ENCODE measurements at places on chromosomes 3 and 15. TPM values are rescaled to one million over a fixed set of nuclear protein-coding genes. Genes with fewer than 3 reads are reported as not detected.

DNA sequence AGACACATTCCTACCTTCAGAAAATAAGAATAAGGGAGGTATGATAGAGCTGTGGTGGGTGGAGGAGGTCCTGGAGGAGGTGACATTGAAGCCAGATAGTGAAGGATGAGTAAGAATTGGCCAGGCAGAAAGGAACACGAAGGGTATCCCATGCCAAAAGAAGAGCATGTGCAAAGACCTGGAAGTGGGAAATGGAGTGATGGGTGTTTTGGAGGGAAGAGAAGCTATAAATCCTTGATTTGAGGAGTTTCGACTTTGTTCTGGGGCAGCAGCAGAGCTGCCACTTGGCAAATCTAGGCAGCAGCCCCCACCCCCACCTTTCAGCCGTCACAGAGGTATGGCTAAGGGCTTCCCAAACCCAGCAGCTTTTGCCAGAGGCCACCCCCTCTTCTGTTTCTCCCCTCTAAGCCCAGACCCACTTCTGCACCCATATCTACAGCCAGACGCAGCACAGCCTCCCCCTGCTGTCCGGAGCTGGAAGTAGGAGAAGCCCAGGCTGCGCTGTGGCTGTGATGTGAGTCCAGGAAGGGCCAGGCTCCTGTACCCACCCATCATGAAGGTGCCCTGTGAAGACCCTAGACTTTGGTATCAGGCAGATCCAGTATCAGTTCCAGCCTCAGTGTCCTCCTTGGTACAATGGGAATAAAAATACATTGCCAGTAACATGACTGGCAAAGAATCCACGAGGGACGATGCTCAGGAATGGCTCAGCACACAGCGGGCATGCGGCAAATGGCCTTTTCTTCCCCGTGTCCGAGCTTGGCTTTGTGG, 188.7 kb upstream of the LINGO1 start:
- no peaks in the 10 kb centered on the region for H3K36me3 ChIP-seq
- no peaks in the 10 kb centered on the region for H3K4me1 ChIP-seq
- H3K4me3 ChIP-seq = no peak overlapping the region
- no peak for DNase-seq
- H3K27me3 ChIP-seq = no peaks in the 10 kb centered on the region

- peak; percentile 32 for DNase-seq
- H3K27ac ChIP-seq = no peak overlapping the region
- no peak overlapping the region for H3K4me3 ChIP-seq
Measured at GRCh38 chr15:68666812-68667450, 88.1 kb downstream of the CORO2B start.

GRCh38 chr3:151037746-151038477, 47.6 kb upstream of the MED12L start:
- no peak overlapping the region for H3K27ac ChIP-seq
- no peaks in the 10 kb centered on the region for H3K36me3 ChIP-seq
- H3K4me1 ChIP-seq = no peaks in the 10 kb centered on the region

DNA sequence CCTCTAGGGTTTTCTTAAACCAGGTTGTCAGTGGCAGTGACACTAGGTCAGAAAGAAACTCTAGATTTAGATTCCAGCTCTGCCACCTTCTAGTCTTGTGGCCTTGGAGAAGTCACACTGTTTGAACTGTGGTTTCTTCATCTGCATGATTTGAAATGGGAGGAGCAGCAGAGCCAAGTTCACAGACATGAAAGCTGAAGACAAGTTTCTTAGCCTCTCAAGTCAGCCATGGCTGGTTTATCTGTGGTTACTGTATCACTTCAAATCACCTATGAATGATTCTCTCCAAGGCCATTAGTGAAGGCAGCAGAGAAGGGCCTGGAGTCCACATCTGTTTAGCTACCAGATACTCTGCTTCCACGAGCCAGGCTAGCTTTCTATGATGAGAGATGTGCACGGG, 15.6 kb downstream of the CLEC3B start:
- no peaks in the 10 kb centered on the region for H3K4me1 ChIP-seq
- no peaks in the 10 kb centered on the region for H3K36me3 ChIP-seq
- no peaks in the 10 kb centered on the region for H3K27me3 ChIP-seq
- no peak for DNase-seq
- no peak overlapping the region for H3K4me3 ChIP-seq

GRCh38 chr3:63874769-63875168, 11.1 kb downstream of the ATXN7 start:
- no peaks in the 10 kb centered on the region for H3K27me3 ChIP-seq
- no peak overlapping the region for H3K4me3 ChIP-seq
- no peaks in the 10 kb centered on the region for H3K36me3 ChIP-seq
- peaks cover 14% of the 10 kb centered on the region for H3K4me1 ChIP-seq
- no peak for DNase-seq

GRCh38 chr3:61858054-61858453, 296.7 kb downstream of the PTPRG start:
- no peak for DNase-seq
- no peaks in the 10 kb centered on the region for H3K27me3 ChIP-seq
- no peak overlapping the region for H3K27ac ChIP-seq
- H3K36me3 ChIP-seq = no peaks in the 10 kb centered on the region
- no peak overlapping the region for H3K4me3 ChIP-seq
- H3K4me1 ChIP-seq = peaks cover 8% of the 10 kb centered on the region

ITIH4 gene
- 88.7 TPM for total RNA-seq

DNA sequence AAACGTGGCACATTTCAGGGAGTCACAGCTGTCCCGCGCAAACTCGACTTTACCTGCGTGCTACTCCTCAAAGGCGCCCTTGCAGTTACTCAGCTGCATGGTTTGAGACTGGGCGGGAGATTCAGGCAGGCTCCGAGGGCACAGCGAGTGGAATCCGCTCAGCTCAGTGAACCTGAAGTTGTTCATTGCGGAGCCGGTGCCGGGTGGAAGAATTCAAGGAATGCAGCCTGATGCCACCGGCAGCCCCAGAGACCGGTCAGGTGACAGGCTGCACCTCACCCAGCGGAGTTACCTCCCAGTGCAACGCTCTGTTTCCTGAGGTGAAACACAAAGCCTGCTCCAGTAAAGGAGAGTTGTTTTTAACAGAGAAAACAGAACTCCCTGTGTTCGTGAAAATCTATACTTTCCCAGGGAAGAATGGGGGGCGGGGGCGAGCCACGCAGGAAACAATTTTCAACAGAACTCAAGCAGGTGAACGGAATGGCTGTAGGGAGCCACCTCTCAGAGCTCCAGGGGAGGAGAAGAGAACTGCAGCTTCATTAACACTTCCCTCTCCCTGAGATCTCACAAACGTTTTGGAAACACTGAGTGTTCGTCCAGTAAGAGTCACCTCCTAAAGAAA, 3.8 kb downstream of the VEPH1 start:
- peak overlapping the region; percentile 28 for H3K4me3 ChIP-seq
- no peaks in the 10 kb centered on the region for H3K27me3 ChIP-seq
- no peak overlapping the region for H3K27ac ChIP-seq
- peak; percentile 70 for DNase-seq

DNA sequence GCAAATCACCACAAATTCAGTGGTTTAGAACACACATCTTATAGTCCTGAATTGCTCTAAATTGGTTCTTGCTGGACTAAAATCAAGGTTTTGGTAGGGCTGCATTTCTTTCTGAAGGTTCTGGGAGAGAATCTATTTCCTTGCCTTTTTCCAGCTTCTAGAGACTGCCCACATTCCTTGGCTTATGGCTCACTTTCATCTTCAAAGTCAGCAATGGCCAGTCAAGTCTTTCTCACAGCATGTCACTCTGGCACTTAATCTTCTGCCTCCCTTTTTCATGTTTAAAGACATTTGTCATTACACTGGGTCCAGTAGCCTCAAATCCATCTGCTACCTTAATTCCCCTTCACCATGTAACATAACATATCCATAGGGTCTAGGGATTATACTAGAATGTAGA, 149.0 kb downstream of the NEK10 start:
- no peaks in the 10 kb centered on the region for H3K27me3 ChIP-seq
- no peak for DNase-seq
- H3K4me3 ChIP-seq = no peak overlapping the region
- H3K27ac ChIP-seq = no peak overlapping the region

- no peak overlapping the region for H3K27ac ChIP-seq
- no peaks in the 10 kb centered on the region for H3K27me3 ChIP-seq
- H3K4me3 ChIP-seq = no peak overlapping the region
- DNase-seq = no peak
Measured at GRCh38 chr3:133300102-133300501, 99.8 kb upstream of the BFSP2 start.

DNA sequence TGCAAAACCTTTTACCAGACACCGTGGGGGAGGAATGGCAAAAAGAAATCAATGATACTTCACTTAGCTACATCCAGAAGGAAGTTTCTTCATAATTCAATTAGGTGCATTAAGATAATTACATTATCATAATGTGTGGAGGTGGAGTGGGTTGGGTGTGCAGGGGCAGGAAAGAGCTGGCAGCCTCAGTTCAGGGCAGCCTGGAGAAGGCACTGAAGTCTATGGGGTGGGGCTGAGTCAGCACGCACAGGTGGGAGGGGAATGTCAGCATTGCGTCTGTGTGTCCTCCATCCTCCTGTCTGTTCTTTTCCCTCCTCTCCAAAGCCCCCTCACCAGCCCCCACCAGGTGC, 278.8 kb downstream of the GABRG3 start:
- H3K4me3 ChIP-seq = no peak overlapping the region
- no peaks in the 10 kb centered on the region for H3K27me3 ChIP-seq
- no peak for DNase-seq
- H3K36me3 ChIP-seq = no peaks in the 10 kb centered on the region
- H3K4me1 ChIP-seq = no peaks in the 10 kb centered on the region

NEK10 gene
- total RNA-seq = 1.2 TPM

GOLGA8S gene
- total RNA-seq = 0.52 TPM

GRCh38 chr3:65473736-65474135, 565.0 kb downstream of the MAGI1 start:
- no peaks in the 10 kb centered on the region for H3K27me3 ChIP-seq
- no peak for DNase-seq
- H3K36me3 ChIP-seq = no peaks in the 10 kb centered on the region
- H3K27ac ChIP-seq = no peak overlapping the region
- H3K4me3 ChIP-seq = no peak overlapping the region

GBE1 gene
- 64.0 TPM for total RNA-seq

- no peak overlapping the region for H3K4me3 ChIP-seq
- no peak for DNase-seq
- no peaks in the 10 kb centered on the region for H3K36me3 ChIP-seq
- no peaks in the 10 kb centered on the region for H3K27me3 ChIP-seq
- H3K4me1 ChIP-seq = no peaks in the 10 kb centered on the region
Measured at GRCh38 chr3:178560759-178561158, 24.5 kb downstream of the KCNMB2 start.

- DNase-seq = peak; percentile 35
- no peaks in the 10 kb centered on the region for H3K4me1 ChIP-seq
- H3K4me3 ChIP-seq = no peak overlapping the region
Measured at GRCh38 chr15:77909182-77909940, 168.2 kb downstream of the TBC1D2B start.

GRCh38 chr15:52551762-52552161, 17.1 kb downstream of the ARPP19 start:
- no peaks in the 10 kb centered on the region for H3K4me1 ChIP-seq
- no peak overlapping the region for H3K4me3 ChIP-seq
- H3K27ac ChIP-seq = no peak overlapping the region
- no peak for DNase-seq
- no peaks in the 10 kb centered on the region for H3K27me3 ChIP-seq

GOLGA6D gene
- not detected for total RNA-seq

DNA sequence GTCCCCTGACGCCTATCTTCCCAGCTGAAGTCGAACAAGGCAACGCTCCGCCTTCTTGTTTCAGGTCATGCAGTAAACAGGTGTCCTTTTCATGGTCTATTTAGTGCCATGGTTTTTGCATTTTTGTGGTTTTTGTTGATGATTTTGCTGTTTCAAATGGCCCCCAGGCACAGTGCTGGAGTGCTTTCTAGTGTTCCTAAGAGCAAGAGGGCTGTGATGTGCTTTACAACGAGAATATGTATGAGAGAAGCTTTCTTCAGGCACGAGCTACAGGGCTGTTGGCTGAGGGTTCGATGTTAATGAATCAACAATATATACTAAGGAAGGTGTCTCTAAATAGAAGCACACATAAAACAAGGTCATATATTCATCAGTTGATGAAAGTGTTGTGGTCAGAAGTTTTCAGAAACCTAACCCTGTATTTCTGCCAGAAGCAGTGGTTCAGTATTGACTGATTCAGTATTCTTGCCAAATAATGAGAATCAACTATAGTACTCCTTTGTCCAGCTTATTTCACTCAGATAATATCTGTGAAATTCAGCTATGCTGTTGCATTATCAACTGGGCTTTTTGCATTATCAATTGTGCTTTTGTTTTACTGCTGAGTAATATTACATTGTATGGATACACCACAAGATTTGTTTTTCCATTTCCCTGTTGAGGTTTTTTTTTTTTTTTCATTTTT, 18.5 kb downstream of the LIMD1 start:
- H3K27me3 ChIP-seq = no peaks in the 10 kb centered on the region
- no peaks in the 10 kb centered on the region for H3K4me1 ChIP-seq
- H3K4me3 ChIP-seq = no peak overlapping the region
- no peak for DNase-seq

GRCh38 chr15:61784734-61785133, 275.5 kb downstream of the VPS13C start:
- H3K36me3 ChIP-seq = no peaks in the 10 kb centered on the region
- DNase-seq = no peak
- no peaks in the 10 kb centered on the region for H3K27me3 ChIP-seq
- H3K4me1 ChIP-seq = no peaks in the 10 kb centered on the region
- no peak overlapping the region for H3K4me3 ChIP-seq

DNA sequence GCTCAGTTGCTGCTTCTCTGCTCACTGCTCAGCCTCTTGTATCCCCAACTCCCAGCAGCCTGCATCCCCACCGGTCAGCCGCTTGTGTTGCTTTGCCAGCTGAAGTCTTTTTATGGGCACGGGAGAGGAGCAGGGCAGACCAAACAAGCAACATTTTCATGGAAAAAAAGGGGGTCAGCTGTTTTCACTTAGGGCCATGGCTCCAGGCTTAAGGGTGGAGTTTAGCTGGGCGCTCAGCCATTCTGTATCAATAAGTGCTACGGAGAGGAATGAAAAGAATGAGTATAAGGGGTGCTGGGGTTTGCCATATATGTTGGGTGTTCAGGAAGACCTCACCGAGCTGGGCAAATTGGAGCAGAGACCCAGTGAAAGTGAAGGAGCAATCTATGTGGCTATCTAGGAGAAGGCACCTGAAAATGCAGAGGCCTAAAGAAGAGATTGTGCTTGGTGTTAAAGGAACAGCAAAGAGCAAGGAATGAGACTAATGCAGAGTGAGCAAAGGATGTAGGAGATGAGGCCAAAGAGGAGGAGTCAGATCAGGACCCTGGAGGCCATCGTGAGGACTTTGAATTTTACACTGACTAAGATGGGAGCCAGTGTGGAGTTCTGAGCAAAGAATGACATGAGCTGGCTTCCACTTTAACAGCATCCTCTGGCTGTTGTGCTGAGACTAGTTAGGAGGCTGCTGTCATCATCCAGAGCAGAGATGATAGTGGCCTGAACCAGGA, 16.6 kb upstream of the IREB2 start:
- DNase-seq = no peak
- H3K36me3 ChIP-seq = no peaks in the 10 kb centered on the region
- H3K4me1 ChIP-seq = no peaks in the 10 kb centered on the region
- no peaks in the 10 kb centered on the region for H3K27me3 ChIP-seq
- no peak overlapping the region for H3K27ac ChIP-seq

HOMER2 gene
- total RNA-seq = 2.3 TPM

GRCh38 chr15:66897416-66897815, 168.0 kb upstream of the SMAD3 start:
- no peak overlapping the region for H3K27ac ChIP-seq
- H3K27me3 ChIP-seq = no peaks in the 10 kb centered on the region
- peak; percentile 30 for DNase-seq
- H3K36me3 ChIP-seq = no peaks in the 10 kb centered on the region
